Gastroesophageal sphincter (tissue), 4 donors: ENCODE measurements at places on chromosomes 2 and 18. TPM values are rescaled to one million over a fixed set of nuclear protein-coding genes. Genes with fewer than 3 reads are reported as not detected.

DNA sequence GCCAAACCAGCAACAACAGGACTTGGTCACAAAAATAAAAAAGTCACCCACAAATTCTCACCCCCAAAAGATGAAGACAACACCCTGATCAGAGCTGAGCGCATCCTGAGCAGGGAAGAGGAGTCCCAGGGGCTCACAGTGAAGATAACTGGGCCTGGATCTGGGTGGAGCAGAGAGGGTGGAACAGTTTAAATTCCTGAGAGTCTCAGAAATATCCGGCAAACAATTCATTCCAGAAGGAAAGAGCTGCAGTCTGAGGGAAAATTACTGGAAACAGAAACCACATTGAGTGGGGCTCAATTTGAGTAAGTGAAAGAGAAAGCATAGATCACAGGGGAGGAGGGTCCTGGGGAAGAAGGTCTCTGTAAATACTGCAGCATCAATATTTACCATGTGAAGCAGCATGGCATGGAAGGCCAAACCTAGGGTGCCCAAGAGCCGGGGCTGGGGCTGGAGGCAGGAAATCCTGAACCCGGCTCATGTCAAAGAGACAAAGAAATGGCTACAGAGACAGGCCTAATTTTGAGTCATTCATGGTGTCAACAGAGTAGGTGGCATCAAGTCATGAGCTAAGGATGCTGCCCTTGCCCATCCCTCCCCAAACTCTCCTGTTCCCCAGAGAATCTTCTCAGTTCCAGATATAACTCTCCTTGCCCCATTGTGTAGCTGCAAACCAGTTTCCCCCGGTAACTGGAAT, 61.4 kb upstream of the ZBTB7C start:
- ATAC-seq = peak; percentile 79

- no peak for ATAC-seq
Observed at GRCh38 chr2:73255007-73255644, 21.0 kb downstream of the CCT7 start.

- no peak for ATAC-seq
Observed at GRCh38 chr2:203534621-203535077, 452 bp downstream of the RAPH1 start.

The RAB17 gene
- 0.81 TPM for total RNA-seq

The HOXD8 gene
- total RNA-seq = 4.3 TPM
